ENCODE measurements at places on chromosomes 11 and 22. TPM values are rescaled to one million over a fixed set of nuclear protein-coding genes. Genes with fewer than 3 reads are reported as not detected.

GRCh38 chr11:85737738-85738137 is 51.7 kb upstream of the CCDC89 start:
- DNase-seq, result no peak

- no peak for DNase-seq
These were observed 25.7 kb upstream of the ACER3 start for GRCh38 chr11:76835036-76835435.

DNA sequence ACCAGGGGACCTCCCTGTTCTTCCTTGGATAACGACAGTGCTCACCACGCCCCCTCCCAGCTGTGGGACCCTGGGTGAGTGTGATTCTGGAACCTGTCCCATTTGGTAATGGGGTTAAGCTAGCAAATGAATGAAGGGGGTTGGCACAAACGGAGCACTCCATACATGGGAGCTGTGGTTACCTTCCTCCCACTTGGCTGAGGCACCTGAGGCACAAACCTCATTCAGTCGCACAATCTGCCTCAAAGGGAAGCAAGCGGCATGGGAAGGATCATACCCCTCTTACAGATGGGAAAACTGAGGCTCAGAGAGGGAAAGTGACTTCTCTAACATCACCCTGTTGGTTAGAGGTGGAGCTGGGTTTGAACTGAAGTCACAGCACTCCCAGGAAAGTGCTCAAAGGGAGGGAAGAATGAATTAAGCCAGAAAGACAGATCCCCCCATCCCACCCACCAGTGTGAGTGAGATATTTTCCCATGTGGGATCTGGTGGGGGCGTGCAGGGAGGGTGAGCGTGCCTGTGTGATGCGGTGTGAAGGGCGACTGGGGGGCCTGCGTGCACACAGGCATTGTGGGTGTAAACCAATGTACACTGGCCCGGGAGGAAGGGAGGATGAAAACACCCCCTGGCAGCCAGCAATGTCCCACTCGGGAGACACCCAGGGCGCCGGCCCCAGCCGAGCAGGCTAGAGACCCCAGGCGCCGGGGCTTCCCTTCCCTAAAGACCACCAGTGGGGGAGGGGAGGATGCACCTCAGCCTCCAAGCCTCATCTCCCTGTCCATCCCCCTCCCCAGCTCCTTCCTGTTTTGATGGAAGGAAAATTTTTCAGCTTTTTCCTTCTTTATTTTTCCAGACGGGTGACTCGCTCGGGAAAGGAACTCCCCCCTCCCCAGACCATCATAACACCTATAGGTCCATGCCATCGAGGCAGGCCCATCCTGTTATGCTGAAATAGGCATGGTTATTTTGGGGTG is 8.0 kb upstream of the PDGFB start:
- no peak for DNase-seq

GRCh38 chr11:118286545-118286944 is 18.0 kb upstream of the CD3E start:
- no peak for DNase-seq

- DNase-seq, result no peak
These were observed 146.2 kb downstream of the ARHGAP42 start for GRCh38 chr11:100833276-100833675.

GRCh38 chr11:112989198-112989597 is 28.0 kb downstream of the NCAM1 start:
- no peak for DNase-seq

GRCh38 chr22:25081409-25081824 is 118.2 kb upstream of the CRYBB3 start:
- peak; percentile 78 for DNase-seq

GRCh38 chr11:125279676-125280418 is 115.3 kb downstream of the PKNOX2 start:
- no peak for DNase-seq

DNA sequence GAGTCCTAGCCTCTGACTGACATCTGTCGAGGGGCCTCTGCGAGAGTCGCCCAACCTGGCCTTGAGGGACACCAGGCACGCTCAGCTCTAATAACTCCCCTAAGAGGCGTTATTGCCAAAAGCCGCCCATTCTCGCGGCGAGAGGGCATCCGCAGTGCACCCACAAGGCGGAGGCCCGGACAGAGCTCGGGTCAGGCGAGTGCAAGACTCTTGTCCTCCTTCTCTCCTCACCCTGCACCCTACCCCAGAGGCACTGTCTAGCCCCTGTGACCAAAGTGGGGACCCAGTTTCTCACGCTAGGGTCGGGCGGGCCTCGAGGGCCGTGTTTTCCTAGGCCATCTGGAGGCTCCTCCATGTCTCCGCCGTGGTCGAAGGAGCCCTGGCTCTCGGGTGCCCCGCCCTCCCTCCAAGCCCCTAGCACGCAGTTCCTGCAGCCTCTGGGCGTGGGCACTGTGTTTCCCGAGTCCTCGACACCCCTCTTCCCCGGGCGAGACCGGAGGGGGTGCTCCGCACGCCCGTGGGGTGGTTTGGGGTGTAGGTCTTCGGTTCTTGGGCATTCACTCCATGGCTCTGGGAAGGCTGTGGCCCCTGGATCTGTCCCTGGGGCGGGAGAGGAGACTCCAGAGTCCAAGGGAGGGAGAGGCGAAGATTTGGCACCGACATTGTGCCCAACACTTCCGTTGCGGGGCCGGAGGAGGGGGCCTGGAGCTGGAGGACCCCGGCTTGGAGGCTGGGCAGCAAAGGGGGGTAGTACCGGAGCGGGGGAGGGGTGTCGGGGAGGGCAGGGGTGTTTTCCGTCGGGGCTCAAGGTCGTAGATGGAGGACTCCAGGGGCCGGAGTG is 1.0 kb downstream of the CHRM4 start:
- DNase-seq, result no peak

Gene CCDC116
- not detected for polyA plus RNA-seq

Gene RRP7A
- 61.8 TPM for polyA plus RNA-seq

Gene ADAMTS15
- not detected for polyA plus RNA-seq

Gene GAL3ST1
- polyA plus RNA-seq, result 1.1 TPM

Gene CLDN5
- polyA plus RNA-seq, result 0.22 TPM

Gene FXYD6
- polyA plus RNA-seq, result not detected

All from naive thymus-derived CD8-positive, alpha-beta T cell (primary cell).